Progenitor cell of endocrine pancreas (in vitro differentiated cells): ENCODE measurements at places on chromosomes 5 and 9.
A peak's percentile ranks its signal among the peaks of the same experiment; 100 is the strongest.

- no peak overlapping the region for H3K4me3 ChIP-seq
- peaks cover 10% of the 10 kb centered on the region for H3K4me1 ChIP-seq
- peak overlapping the region; percentile 29 for H3K27ac ChIP-seq
- H3K27me3 ChIP-seq, result no peaks in the 10 kb centered on the region
- no peak for DNase-seq
- H3K36me3 ChIP-seq, result peaks cover 6% of the 10 kb centered on the region
These were observed 21.0 kb downstream of the TIMD4 start for GRCh38 chr5:156942064-156942463.

DNA sequence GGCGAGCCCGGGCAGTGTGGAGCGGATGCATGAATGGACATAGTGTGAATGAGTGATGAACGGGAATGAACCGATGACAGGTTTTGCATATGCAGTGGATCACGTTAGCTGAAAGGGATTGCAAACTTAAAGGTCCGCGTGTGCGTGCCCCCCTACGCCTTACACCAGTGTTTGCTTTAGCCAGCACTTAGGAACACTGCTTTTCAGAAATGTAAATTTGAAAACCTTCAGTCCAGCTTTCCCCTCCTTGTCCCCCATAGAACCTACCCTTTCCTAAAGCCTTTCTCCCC, 692 bp downstream of the PSAT1 start:
- DNase-seq, result no peak
- H3K27me3 ChIP-seq, result no peaks in the 10 kb centered on the region
- peaks cover 23% of the 10 kb centered on the region for H3K4me1 ChIP-seq
- H3K36me3 ChIP-seq, result peaks cover 10% of the 10 kb centered on the region
- H3K4me3 ChIP-seq, result peak overlapping the region; percentile 87
- H3K27ac ChIP-seq, result peak overlapping the region; percentile 87

DNA sequence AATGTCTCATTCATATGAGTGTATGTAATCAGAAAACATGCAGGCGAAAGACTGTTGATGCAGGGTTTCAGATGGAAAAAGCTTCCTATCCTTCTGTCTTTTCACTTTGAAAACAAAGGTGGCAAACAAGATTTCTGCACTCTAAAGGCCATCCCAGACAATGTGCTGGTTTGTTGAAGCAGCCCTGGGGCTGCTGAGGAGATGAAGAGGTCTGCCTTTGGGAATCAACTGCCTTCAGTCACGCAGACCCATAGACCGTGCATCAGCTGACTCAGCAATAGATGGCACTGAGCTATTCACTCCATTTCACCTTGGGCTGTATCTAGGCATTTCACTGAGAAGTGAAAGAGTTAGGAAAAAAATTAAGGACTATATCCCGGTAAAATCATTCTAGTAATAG, 60.5 kb upstream of the C5orf46 start:
- H3K27me3 ChIP-seq, result no peaks in the 10 kb centered on the region
- H3K27ac ChIP-seq, result no peak overlapping the region
- peaks cover 18% of the 10 kb centered on the region for H3K36me3 ChIP-seq

DNA sequence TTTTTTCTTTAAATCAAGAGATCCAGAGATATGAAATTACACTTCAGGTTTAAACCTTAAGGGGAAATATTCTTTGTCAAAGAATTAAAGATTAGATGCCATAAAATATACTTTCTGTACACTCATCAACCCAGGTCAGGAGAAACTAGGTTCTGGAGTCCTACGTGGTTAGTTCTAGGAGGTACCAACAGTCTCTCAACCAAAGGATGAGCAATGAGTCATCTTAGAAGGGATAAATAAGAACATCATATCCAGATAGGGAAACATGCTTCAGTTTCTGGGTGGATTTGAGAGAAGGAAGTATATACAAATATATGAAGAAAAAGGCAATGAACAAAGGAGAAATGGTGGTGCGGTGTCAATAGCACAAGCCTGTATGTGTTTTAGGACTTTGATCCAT, 98.2 kb downstream of the CSNK1G3 start:
- no peak overlapping the region for H3K27ac ChIP-seq
- H3K36me3 ChIP-seq, result peaks cover 8% of the 10 kb centered on the region
- no peaks in the 10 kb centered on the region for H3K27me3 ChIP-seq
- H3K4me3 ChIP-seq, result no peak overlapping the region
- no peak for DNase-seq
- H3K4me1 ChIP-seq, result no peaks in the 10 kb centered on the region

- H3K4me3 ChIP-seq, result no peak overlapping the region
- no peaks in the 10 kb centered on the region for H3K4me1 ChIP-seq
- no peaks in the 10 kb centered on the region for H3K36me3 ChIP-seq
- H3K27me3 ChIP-seq, result no peaks in the 10 kb centered on the region
These were observed 31.7 kb downstream of the MTX3 start for GRCh38 chr5:79959407-79959806.

GRCh38 chr5:57566914-57567313, 84.3 kb upstream of the ACTBL2 start:
- no peak for DNase-seq
- H3K36me3 ChIP-seq, result no peaks in the 10 kb centered on the region
- no peak overlapping the region for H3K4me3 ChIP-seq
- H3K27me3 ChIP-seq, result no peaks in the 10 kb centered on the region
- H3K27ac ChIP-seq, result no peak overlapping the region

- no peak overlapping the region for H3K4me3 ChIP-seq
- DNase-seq, result no peak
- H3K27me3 ChIP-seq, result peaks cover 2% of the 10 kb centered on the region
- H3K36me3 ChIP-seq, result no peaks in the 10 kb centered on the region
- peak overlapping the region; percentile 58 for H3K27ac ChIP-seq
These were observed 610.9 kb downstream of the RAB3C start for GRCh38 chr5:59193616-59194319.

DNA sequence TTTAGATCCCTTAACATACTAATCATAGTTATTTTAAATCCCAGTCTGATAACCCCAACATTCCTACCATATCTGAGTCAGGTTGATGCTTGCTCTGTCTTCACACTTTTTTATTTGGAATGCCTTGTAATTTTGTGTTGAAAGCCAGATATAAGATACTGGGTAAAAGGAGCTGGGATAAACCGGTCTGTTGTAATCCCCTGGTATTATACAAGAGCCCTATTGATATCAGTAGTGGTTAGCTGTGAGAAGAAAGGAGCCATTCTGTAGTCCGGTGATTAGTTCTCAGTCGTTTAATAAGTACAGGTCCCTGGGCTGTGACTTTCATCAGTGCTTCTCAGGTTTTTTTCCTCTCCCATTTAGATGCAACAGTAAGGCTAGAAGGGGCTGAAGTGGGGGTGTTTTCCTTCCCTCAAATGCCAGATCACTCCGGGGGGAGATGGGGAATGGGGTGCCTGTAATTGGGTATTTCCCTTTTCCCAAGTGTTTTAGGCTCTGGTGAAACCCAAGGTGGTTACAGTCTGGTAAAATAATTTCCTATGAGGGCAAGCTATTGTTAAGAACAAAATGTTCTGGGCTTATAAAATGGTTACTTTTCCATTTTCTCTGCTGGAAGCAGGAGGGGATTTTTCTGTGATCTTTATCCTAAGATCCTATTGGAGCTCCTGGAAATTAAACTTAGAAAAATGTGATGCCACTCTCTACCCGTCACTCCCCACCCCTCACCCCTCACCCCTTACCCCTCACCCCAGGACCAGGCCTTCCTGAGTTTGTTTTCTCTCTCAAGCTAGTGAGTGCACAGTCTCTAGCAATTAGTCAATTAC, 72.7 kb downstream of the KCNN2 start:
- H3K27ac ChIP-seq, result peak overlapping the region; percentile 11
- peaks cover 6% of the 10 kb centered on the region for H3K36me3 ChIP-seq
- DNase-seq, result no peak
- H3K27me3 ChIP-seq, result no peaks in the 10 kb centered on the region
- no peak overlapping the region for H3K4me3 ChIP-seq

DNA sequence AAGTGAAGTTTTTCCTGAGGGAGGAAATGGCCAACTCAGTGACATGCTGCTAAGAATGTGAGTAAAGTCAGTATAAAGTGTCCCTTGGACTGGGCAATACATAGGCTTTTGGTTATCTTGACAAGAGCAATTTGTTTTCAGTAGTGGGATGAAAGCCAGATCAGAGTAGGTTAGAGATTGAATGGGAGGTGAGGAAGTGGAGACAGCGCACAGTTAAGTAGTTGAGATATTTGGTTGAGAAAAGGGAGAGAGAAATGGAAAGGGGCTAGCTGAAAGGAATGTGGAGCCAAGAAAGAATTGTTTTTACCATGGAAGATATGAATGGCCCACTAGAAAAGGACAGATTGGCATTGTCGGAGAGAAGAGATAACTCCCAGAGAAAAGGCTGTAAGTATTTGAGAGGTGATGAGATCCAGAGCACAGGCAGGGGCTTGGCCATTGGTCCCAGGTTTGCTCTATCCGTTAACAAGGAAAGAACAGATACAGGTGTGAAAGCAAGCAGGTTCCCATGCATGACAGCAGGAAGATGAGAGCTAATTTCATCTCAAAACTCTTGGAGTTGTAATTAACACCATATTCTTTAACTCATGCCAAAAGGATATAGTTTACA, 392.0 kb downstream of the NR2F1-AS1 start:
- no peaks in the 10 kb centered on the region for H3K36me3 ChIP-seq
- H3K4me1 ChIP-seq, result peaks cover 27% of the 10 kb centered on the region
- no peak overlapping the region for H3K27ac ChIP-seq
- H3K4me3 ChIP-seq, result no peak overlapping the region
- no peaks in the 10 kb centered on the region for H3K27me3 ChIP-seq

GRCh38 chr5:95738834-95739233, 7.7 kb downstream of the RHOBTB3 start:
- peaks cover 16% of the 10 kb centered on the region for H3K36me3 ChIP-seq
- no peaks in the 10 kb centered on the region for H3K27me3 ChIP-seq
- H3K27ac ChIP-seq, result no peak overlapping the region
- no peak overlapping the region for H3K4me3 ChIP-seq

- peaks cover 2% of the 10 kb centered on the region for H3K36me3 ChIP-seq
- DNase-seq, result no peak
These were observed 213.0 kb downstream of the SMARCA2 start for GRCh38 chr9:2228132-2228531.

DNA sequence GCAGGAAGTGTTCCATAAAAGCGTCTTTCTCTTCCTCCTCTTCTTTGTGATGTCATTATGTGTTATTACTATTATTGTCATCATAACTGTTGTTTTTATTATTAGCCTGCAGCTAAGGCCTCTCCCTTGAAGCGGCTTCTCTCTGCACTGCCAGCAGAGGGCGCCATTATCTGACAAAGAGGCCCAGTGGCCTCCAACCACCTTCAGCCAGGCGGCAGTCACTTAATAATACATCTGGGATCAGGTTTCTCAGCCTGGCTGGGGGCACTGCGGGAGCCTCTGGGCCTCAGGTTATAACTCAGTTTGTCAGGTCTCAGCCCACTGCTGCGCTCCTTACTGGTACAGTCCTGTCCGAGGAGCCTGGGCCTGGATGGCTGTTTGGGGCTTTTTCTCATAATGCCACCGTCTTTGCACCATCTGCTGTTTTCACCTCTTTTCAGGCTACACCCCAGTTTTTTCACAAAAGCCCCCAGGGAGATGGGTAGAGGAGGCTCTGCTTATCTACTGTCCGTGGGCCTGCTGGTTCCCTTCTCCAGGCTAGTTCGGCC, 281.9 kb downstream of the NSG2 start:
- H3K4me1 ChIP-seq, result peaks cover 3% of the 10 kb centered on the region
- H3K27me3 ChIP-seq, result peaks cover 41% of the 10 kb centered on the region
- H3K36me3 ChIP-seq, result no peaks in the 10 kb centered on the region
- no peak overlapping the region for H3K27ac ChIP-seq

DNA sequence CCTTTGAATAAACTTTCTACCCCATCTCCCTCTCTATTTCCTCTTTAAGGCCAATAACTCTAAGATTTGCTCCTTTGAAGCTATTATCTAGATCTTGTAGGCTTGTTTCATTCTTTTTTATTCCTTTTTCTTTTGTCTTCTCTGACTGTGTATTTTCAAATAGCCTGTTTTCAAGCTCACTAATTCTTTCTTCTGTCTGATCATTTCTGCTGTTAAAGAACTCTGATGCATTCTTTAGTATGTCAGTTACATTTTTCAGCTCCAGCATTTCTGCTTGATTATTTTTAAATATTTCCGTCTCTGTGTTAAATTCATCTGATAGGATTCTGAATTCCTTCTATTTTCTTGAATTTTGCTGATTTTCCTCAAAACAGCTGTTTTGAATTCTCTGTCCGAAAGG, 15.3 kb upstream of the LIX1 start:
- no peak overlapping the region for H3K27ac ChIP-seq
- no peaks in the 10 kb centered on the region for H3K27me3 ChIP-seq
- peaks cover 3% of the 10 kb centered on the region for H3K36me3 ChIP-seq

DNA sequence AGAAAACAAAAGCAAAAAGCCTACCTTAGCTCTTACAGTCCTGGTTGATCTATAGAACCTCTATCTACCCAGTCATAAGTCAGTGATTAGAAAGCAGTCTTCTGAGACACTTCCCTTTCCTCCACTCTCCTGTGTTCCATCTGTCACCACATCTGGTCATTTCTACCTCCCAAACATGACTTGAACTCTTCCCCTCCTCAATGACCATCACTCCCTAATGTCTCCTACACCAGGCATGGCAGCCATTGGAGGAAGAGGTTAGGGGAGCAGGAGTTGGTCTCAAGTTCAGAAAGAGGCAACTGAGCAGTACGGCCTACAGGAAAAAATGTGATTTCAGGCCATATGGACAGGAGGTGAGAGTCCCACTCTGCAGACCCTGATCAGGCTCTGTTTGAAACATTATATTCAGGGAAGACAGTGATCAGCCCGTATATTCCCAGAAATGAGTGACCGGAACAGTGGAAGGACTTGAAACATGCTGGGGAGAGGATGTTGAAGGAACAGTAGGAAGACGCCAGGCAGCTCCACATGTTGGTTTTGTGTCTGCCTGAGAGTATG, 12.0 kb downstream of the ABLIM3 start:
- H3K36me3 ChIP-seq, result no peaks in the 10 kb centered on the region
- no peak for DNase-seq
- H3K27me3 ChIP-seq, result no peaks in the 10 kb centered on the region
- no peak overlapping the region for H3K4me3 ChIP-seq
- peaks cover 5% of the 10 kb centered on the region for H3K4me1 ChIP-seq

DNA sequence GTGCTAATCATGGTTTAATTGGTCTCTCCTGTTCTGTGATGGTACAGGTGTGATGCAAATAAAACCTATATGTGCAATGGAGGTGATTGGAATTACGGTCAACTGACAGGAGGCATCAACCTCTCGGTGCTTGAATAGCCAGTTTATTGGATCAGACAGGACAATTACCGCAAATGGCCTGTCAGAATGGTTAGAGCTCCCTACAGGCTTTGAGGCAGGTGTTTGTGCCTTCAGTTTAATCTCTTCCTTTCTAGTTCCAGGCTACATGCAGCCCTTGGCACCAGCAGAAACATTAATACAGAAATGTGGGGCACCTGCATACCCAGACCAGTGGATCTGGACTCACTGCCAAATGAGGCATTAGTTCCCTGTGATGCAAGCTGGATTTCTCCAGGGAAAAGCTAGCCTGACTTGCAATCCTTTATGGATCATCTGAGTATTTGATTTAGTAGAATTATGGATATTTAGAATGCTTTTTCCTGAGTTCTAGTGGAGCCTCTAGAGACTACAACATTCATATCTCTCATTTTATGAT, 128.6 kb downstream of the MAT2B start:
- H3K4me1 ChIP-seq, result no peaks in the 10 kb centered on the region
- no peak for DNase-seq
- H3K27me3 ChIP-seq, result no peaks in the 10 kb centered on the region
- no peak overlapping the region for H3K27ac ChIP-seq

DNA sequence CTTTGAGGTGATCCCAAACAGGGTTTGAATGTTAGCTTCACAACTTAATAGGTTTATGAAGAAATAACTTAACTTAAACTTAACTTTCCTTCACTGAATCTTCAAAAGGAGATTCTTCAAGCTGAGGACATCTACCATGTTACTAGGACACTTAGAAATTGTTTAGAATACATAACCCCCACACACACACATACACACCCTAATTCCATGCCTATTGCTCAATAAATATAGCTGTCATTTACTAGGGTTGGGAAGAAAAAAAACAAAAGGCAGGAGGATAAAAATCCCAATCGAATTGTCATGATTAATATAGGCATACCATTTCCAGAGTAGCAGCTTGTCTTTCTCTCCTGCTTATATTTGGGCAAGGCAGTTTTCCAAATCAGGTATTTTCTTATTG, 68.3 kb downstream of the ALDH1A1 start:
- H3K27me3 ChIP-seq, result no peaks in the 10 kb centered on the region
- DNase-seq, result no peak
- no peaks in the 10 kb centered on the region for H3K36me3 ChIP-seq
